Fibroblast of lung (primary cell): ENCODE measurements at places on chromosomes 1 and 21. TPM values are rescaled to one million over a fixed set of nuclear protein-coding genes. Genes with fewer than 3 reads are reported as not detected.

GRCh38 chr1:155463865-155464650, 98.5 kb downstream of the ASH1L start:
- H3K4me1 ChIP-seq = peaks cover 5% of the 10 kb centered on the region
- peak; percentile 79 for DNase-seq
- H3K36me3 ChIP-seq = no peaks in the 10 kb centered on the region
- H3K27me3 ChIP-seq = no peaks in the 10 kb centered on the region

DNA sequence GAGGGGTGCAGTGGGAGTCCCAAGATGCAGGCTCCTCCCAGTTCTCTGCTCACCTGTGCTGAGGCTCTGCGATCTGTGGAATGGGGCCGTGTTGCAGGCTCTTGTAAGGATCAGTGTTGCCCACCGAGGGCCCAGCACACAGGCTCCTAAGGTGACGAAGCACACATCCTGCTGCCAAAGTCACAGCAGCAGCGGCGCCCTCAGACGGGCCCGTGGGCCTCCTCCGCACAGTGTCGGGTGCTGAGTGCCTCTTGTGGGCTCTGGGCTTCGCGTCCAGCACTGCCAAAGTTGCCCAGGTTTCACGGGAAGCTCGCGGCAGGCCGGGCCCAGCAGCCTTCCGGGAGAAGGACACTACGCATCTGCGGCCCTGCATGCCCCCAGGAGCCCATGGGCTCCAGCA, 72.1 kb upstream of the ABCG1 start:
- no peak for DNase-seq
- H3K27ac ChIP-seq = no peak overlapping the region
- H3K4me1 ChIP-seq = no peaks in the 10 kb centered on the region
- no peaks in the 10 kb centered on the region for H3K36me3 ChIP-seq

DNA sequence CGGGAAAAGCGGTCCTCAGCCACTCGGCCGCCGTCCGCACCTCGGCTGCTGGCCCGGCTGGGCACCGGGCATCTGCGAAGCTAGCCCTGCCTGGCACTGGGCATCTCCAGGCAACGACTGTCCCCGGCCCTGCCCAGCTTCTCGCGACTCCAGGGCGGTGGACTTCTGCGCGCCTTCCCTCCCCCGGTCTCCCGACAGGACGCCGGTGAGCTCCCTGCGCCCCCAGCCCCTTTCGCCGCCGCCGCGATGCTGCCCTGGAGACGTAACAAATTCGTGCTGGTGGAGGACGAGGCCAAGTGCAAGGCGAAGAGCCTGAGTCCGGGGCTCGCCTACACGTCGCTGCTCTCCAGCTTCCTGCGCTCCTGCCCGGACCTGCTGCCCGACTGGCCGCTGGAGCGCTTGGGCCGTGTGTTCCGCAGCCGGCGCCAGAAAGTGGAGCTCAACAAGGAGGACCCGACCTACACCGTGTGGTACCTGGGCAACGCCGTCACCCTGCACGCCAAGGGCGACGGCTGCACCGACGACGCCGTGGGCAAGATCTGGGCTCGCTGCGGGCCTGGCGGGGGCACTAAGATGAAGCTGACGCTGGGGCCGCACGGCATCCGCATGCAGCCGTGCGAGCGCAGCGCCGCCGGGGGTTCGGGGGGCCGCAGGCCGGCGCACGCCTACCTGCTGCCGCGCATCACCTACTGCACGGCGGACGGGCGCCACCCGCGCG, 514 bp downstream of the FAM43B start:
- no peak overlapping the region for H3K27ac ChIP-seq
- peak; percentile 16 for DNase-seq
- H3K27me3 ChIP-seq = peaks cover 42% of the 10 kb centered on the region
- H3K4me1 ChIP-seq = no peaks in the 10 kb centered on the region

- peak; percentile 35 for DNase-seq
- no peaks in the 10 kb centered on the region for H3K27me3 ChIP-seq
- peak overlapping the region; percentile 95 for H3K27ac ChIP-seq
- H3K36me3 ChIP-seq = no peaks in the 10 kb centered on the region
- peaks cover 7% of the 10 kb centered on the region for H3K4me1 ChIP-seq
Measured at GRCh38 chr1:89995598-89996449, 914 bp downstream of the ZNF326 start.

- no peaks in the 10 kb centered on the region for H3K27me3 ChIP-seq
- no peaks in the 10 kb centered on the region for H3K36me3 ChIP-seq
- H3K4me1 ChIP-seq = no peaks in the 10 kb centered on the region
- H3K4me3 ChIP-seq = no peak overlapping the region
Measured at GRCh38 chr1:110888049-110888448, 15.1 kb downstream of the CD53 start.

GRCh38 chr1:175193527-175193910, 943 bp upstream of the KIAA0040 start:
- H3K4me3 ChIP-seq = no peak overlapping the region
- H3K36me3 ChIP-seq = no peaks in the 10 kb centered on the region
- H3K27ac ChIP-seq = no peak overlapping the region

GRCh38 chr1:208181364-208181763, 62.8 kb downstream of the PLXNA2 start:
- DNase-seq = no peak
- H3K27ac ChIP-seq = no peak overlapping the region
- no peaks in the 10 kb centered on the region for H3K27me3 ChIP-seq
- no peaks in the 10 kb centered on the region for H3K36me3 ChIP-seq
- peaks cover 9% of the 10 kb centered on the region for H3K4me1 ChIP-seq

- no peaks in the 10 kb centered on the region for H3K36me3 ChIP-seq
- peak overlapping the region; percentile 60 for H3K27ac ChIP-seq
- peaks cover 24% of the 10 kb centered on the region for H3K4me1 ChIP-seq
- H3K4me3 ChIP-seq = no peak overlapping the region
Measured at GRCh38 chr21:27423038-27423437, 456.1 kb upstream of the ADAMTS5 start.

DNA sequence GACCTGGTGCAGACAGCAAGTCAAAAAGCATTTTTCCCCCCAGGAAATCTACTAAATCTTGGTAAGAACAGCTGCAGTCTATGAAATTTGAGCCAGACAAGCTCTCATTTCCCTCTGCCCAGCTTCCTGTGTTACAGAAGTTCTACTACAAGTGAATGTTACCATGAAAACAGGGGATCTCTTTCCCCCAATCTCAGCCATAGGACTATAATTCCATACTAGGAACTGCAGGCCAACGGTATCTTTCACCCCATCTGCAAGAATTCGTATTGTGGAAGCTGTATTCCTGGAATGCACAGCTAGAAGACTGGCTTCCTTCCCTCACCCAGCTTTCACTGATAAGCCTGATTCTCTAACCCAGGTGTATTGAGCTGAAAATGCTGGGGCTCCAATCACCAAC, 1655.4 kb downstream of the BRINP3 start:
- H3K4me1 ChIP-seq = no peaks in the 10 kb centered on the region
- H3K27me3 ChIP-seq = no peaks in the 10 kb centered on the region
- peak; percentile 12 for DNase-seq
- no peak overlapping the region for H3K4me3 ChIP-seq
- no peak overlapping the region for H3K27ac ChIP-seq

DNA sequence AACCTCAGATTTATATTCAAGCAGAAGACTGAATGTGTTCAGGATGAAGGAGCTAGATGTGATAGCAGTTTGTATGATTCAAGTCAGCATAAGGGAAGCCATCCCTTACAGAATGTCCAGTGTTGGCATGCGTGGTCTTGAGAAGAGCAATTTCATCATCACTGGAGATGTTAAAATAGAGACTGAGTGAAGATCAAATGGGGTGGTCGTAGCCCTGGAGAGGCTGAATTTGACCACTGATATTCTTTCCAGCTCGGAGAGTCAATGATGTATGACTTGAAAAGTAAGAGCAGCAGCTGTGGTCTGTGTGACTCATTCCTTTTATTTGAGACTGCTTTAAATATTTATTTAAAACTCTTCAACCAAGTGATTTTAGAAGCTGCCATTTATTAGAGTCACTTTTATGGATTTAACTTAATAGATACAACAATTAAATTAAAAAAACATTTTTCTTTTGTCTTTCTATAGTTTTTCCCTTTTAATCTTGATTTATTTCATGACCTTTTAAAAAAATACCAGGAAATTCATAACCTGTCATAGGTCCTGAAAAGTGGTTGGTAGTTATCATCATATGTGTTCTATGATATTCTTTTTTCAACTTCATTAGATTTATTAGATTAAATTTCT, 15.5 kb downstream of the FMN2 start:
- H3K27me3 ChIP-seq = no peaks in the 10 kb centered on the region
- no peak overlapping the region for H3K27ac ChIP-seq
- peak; percentile 91 for DNase-seq
- H3K4me3 ChIP-seq = no peak overlapping the region
- H3K4me1 ChIP-seq = no peaks in the 10 kb centered on the region

GRCh38 chr1:154295408-154296235, 23.2 kb downstream of the HAX1 start:
- peak; percentile 10 for DNase-seq
- H3K36me3 ChIP-seq = no peaks in the 10 kb centered on the region
- H3K4me3 ChIP-seq = no peak overlapping the region
- H3K27ac ChIP-seq = no peak overlapping the region
- no peaks in the 10 kb centered on the region for H3K27me3 ChIP-seq
- H3K4me1 ChIP-seq = no peaks in the 10 kb centered on the region

GRCh38 chr1:221712776-221713431, 29.0 kb downstream of the DUSP10 start:
- no peaks in the 10 kb centered on the region for H3K27me3 ChIP-seq
- H3K4me1 ChIP-seq = peaks cover 22% of the 10 kb centered on the region
- H3K4me3 ChIP-seq = no peak overlapping the region
- no peak for DNase-seq
- no peak overlapping the region for H3K27ac ChIP-seq

GRCh38 chr1:20115479-20115878, 3.9 kb downstream of the PLA2G2D start:
- no peaks in the 10 kb centered on the region for H3K36me3 ChIP-seq
- DNase-seq = no peak

The CRP gene
- not detected in 2 replicates for polyA plus RNA-seq

The PRDX6 gene
- 307 and 384 TPM in 2 replicates for polyA plus RNA-seq
